ENCODE measurements at places on chromosomes 1 and 21.

DNA sequence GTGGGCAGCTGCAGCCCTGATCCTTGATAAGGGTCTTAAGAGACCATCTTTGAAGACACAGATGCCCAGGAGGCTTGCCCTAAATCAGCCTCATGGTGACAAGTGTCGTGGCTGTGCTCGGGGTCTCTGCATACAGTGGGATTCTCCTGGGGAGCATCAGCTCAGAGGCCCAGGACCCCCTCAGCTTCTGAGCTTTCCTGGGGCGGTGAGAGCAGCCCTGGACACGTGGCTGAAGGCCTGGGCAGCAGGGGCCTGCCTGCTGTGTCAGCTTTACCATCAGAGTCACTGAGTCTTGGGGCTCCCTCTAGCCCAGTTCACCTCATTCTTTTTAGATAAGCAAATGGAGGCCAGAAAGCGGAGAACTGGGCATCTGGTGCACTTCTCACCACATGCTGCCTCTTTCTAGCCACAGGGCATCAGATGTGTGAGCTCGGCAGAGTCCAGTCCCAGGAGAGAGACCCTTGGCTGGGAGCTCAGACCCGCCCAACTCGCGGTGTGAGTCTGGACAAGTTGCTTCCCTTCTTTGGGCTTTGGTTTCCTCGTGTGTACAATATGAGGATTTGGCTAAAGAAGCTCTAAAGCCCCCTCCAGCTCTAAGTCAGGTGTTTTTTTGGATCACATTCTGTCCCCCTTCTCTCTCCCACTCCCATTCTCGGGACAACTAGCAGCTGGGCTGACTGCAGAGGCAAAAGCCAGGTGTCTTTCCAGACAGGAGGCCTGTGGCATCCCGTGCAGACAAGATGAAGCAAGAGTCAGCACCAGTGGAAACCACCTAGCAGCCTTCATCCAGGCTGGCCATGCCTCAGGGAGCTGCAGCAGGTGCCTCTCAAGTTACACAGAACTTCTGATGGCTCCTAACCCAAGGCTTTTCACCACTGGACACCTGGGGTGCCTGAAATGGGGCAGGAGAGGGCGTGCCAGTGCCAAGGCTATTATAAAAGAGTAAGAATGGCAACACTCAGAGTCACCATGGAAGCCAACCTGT lies 119.1 kb downstream of the KCNN3 start:
- no peak for DNase-seq

- no peak for DNase-seq
These were observed 12.8 kb upstream of the FUBP1 start for GRCh38 chr1:77991638-77992037.

- DNase-seq: no peak
These were observed 23.8 kb upstream of the CSF1 start for GRCh38 chr1:109886827-109887226.

DNA sequence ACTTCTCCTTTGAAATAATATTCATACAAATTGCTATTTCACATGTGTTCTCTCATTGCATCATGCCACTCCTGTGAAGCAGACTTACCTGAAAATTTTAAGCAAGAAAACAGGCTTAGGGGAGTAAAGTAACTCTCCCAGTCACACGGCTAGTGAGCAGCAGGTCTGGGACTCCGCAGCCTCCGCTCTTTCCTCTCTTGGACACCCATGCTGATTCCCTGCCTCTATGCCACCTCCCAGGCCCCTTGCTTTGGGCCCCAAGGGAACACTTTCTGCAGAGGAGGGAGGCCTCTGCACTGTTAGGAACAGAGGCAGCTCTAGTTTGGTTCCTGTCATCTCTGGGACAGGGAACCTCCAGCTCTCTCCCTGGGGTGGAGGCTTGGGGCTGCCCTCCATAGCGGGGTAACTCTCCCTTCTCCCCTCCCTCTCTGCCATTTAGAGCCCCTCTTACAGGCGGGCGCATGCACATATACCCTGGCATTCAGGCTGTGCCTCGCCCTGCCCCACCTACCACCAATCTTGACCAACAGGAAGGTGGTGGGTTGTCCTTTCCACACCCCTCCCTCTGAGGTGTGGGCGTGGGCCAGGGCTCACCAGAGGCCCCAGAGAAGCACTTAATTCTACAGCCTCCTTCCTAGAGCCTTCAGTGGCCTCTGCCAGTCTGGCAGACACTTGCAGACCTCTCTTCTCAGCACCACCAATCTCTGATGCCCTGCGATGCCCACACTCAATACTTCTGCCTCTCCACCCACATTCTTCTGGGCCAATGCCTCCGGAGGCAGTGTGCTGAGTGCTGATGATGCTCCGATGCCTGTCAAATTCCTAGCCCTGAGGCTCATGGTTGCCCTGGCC lies at the start of gene RXFP4:
Gene RXFP4, plus strand, starts transcription at position 646 of the 852 bp plus-strand sequence. Its CDS starts 72 bp downstream, at position 718.
- DNase-seq: no peak

DNA sequence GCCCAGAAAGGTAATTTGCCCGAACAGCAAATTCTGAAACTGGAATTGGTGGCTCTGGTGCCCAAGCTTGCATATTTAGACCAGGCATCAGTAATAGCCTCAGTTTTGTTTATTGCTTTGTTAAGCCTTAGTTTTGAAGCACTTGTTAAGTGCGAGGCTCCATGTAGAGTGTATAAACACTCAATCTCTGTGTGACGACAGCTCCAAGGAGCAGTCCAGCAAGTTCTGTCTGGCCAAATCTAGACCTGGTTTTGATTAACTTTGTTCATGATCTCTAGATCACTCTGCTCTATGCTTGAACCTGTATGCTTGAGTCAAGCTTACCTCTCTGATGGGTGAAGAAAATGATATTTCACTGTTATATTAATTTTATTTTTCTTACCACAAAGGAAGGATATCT lies 37.4 kb downstream of the DOP1B start:
- no peak for DNase-seq

DNA sequence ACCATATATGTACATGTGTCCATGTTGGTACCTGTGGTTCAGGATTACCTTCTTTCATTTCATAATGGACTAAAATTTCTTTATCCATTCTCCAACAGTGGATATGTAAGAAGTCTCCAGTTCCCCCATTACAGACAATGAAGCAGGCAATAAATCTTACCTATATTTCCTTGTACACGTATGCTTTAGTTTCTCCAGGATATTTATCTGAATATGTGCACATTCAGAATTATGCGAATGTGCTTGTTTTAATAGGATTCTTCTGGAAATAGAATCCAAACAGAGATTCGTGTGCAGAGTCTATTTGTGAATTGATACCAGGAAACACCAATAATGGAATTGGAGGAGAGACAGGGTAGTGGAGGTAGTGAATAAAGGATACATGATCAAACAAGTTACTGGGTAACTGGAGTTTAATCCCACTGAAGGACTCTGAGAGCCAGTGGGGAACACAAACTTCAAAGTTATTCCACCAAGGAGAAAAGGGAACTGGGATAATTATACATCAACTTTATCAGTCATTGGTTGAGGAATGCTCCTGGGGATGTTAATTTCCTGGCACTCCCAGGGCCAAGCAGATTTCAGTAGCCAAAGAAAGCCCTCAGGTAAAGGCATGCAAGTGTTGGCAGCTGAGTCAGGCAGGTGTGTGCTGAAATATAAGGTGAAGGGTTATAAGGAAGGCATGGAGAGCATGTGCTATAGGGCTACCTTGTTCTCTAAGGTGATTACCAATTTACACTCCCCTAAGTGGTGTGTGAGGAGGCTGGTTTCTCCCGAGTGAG lies 374.9 kb upstream of the PBX1 start:
- no peak for DNase-seq

- DNase-seq: no peak
These were observed 2.9 kb downstream of the TRIM62 start for GRCh38 chr1:33178836-33179439.
